ENCODE measurements at places on chromosomes 4 and X.

DNA sequence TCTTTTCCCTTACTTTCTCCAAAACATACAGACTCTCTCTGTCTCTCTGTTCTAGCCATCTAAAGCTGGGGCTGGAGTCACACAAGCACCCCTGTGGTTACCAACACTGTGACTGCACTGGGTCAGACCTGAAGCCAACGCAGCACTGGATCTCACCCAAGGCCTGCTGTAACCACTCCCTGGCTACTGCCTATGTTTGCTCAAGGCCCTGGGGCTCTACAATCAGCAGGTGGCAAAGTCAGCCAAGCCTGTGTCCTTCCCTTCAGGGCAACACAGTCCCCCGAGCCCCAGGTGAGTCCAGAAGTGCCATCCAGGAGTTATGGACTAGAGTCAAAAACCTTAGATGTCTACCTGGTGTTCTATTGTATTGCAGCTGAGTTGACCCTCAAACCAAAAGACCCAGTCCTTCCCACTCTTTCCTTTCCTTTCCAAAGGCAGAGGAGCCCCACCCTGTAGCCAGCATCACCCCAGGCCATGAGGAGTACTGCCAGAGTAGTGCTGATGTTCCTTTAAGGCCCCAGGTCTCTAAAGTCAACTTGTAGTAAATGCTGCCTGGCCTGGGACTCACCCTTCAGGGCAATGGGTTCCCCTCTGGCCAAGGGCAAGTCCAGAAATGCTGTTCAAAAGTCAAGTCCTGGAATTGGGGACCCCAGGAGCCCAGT lies 58.8 kb upstream of the RAP2C start:
- no peak for DNase-seq

DNA sequence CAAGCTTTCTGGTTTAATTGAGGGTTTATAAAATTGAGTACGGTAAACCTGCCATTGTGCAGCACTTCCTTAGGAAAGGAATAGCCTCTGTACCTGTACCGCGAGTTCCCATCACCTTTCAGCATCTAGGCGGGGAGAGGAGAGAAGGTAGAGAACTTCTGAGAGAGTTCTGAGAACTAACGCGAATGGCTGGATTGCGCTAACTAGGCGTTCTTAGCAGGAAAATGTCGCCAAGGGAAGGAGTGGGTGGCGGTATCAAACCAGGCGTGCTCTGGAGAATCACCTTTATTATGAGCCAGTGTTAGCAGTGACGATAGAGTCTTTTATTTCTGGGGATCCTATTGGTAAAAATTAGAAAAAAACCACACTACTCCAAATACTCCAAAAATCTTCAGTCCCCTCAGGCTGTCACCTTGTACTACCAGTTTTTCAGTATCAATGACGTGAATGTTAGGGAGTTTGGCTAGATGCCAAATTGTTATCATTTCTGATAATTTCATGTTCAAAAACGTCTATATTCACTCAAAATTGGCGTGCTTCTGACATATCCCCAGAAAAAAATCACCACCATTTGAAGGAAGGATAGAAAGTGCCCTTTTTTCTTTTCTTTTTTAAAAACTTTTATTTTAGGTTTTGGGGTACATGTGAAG lies 1.4 kb downstream of the UGT8 start:
- DNase-seq: peak; percentile 43

- DNase-seq: no peak
Observed at GRCh38 chrX:74280759-74281158, 23.2 kb upstream of the ZCCHC13 start.

DNA sequence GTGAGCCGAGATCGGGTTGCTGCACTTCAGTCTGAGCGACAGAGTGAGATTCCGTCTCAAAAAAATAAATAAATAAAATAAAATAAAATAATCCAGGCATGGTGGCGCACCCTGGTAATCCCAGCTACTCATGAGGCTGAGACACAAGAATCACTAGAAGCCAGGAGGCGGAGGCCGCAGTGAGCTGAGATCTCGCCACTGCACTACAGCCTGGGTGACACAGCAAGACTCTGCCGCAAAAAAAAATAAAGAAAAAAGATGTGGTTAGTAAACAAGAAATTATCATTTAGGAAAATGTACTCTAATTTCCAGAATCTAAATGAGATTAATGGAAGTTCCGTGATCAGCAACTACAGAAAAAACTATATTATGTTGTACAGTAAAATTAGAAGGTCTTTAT lies 14.5 kb upstream of the LRBA start:
- no peak for DNase-seq

GRCh38 chrX:24684048-24684447 lies 9.7 kb upstream of the POLA1 start:
- no peak for DNase-seq

GRCh38 chr4:101321481-101322042 lies 25.8 kb downstream of the PPP3CA start:
- no peak for DNase-seq

DNA sequence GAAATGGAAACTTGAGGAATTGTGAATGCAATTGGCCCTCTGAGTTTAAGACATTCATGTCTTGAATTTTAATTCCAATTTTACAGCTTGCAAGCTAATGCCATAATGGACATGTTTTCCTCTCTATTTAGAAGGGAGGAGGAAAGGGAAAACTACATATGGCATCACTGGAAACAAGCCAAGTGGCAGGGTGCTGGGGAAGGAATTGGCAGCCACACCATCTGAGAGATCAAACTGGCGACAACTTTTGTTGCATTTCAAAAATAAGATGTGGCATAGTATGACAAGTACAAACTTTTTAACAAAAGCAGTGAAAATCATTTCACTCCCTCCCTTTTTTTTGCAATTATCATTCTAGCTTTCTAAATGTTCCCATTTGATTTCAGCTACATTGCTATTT lies 615.6 kb downstream of the CENPC start:
- no peak for DNase-seq

DNA sequence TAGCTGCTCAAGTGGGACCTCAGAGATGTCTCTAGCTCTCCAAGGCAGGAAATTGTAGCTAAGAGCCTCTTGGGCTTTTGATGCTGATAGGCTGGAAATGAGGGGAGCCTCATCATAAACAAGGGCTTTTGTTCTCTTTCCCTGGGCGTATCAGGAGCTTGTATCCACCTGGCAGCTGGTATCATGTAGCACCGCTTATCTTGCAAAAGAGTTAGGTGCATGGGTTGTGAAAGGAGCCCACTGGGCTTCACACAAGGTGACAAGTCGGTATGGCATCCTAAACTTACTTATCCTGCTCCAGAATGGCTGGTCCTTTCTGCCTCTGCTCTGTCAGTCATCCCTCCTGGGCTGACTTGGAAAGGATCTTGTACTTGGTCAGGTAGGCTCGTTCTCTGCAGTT lies 565.8 kb downstream of the GRXCR1 start:
- no peak for DNase-seq

DNA sequence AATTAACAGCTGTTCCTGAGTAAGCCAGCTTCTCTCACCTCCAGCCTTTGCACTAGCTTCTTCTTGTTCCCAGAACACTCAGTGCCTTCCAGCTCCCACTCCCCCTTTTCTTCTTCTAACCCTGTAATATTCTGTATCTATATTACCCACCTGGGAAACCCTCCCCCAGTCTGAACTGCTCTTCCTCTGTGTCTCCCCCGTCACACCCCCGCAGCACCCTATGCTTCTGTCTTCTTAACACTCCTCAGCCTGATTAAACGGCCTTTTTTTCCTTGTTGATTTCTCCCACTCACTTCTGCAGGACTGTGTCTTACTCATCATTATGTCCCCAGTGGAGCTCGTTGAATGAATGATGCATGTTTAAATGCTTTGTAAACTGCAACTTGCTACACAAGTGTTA lies 9.0 kb upstream of the LONRF3 start:
- DNase-seq: no peak

- DNase-seq: peak; percentile 50
Observed at GRCh38 chrX:41043674-41044345, 41.4 kb upstream of the USP9X start.

Measured in RKO (cell line).